ENCODE measurements at places on chromosomes 1 and 21. TPM values are rescaled to one million over a fixed set of nuclear protein-coding genes. Genes with fewer than 3 reads are reported as not detected.

- DNase-seq, result no peak
These were observed 130.9 kb downstream of the SEC16B start for GRCh38 chr1:177838907-177839485.

- no peak for DNase-seq
These were observed 29.2 kb downstream of the FYB2 start for GRCh38 chr1:56790036-56790435.

DNA sequence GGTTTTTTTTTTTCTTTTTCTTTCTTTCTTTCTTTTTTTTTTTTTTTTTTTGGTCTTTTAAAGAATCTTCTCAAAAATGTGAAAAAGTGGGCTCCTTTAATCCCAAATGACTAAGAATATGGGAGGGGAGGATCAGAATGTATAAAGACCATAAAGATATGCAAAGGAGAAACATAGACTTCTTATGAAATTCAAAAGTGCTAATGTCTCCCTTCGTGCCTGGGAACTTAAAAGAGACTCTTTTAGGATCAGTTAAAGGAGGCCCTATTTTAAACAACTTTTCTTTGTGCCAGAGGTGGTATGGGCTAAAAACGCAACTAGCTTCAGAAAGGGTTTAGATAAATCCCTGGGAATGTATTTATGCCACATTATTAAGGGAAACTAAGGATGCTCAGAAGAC is 54.2 kb upstream of the KAZN start:
- DNase-seq, result no peak

DNA sequence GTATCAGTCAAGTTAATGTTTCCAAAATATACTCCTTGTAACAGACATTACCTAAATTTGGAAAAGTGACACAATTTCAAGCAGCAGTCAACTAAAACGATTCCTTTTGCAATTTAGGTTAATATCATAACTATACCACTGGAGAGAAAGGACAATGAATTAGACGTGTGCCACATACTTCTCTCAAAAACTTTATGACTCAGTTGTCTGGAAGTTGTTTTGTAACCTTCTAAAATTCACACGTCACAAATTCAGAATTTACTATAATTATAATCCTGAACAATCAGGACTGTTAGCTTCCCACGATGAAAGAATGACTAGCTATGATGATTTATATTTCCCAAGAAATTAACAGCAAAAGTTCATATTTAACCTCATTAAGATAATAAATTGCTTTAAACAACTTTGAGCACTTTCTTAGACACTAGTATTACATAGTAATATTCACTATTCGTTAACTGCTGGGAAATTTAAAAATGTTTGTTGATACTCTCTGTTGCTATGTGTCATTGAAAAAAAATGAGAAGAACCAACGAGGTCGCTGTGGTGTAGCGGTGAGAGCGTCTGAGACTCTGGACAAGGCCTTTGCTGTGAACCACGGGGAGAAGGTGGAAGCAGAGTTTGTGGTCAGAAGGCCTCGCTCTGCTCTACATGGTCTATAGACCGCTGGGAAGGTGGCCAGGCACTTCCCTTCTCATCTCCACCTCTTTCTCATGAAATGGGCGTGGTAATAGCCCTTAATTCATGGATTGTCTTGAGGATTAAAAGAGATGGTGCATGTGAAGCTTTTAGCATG is 27.9 kb upstream of the BATF3 start:
- DNase-seq, result no peak

- no peak for DNase-seq
These were observed 83.8 kb downstream of the TPR start for GRCh38 chr1:186291271-186291670.

- DNase-seq, result no peak
These were observed 420.9 kb downstream of the PRDM2 start for GRCh38 chr1:14120895-14121294.

DNA sequence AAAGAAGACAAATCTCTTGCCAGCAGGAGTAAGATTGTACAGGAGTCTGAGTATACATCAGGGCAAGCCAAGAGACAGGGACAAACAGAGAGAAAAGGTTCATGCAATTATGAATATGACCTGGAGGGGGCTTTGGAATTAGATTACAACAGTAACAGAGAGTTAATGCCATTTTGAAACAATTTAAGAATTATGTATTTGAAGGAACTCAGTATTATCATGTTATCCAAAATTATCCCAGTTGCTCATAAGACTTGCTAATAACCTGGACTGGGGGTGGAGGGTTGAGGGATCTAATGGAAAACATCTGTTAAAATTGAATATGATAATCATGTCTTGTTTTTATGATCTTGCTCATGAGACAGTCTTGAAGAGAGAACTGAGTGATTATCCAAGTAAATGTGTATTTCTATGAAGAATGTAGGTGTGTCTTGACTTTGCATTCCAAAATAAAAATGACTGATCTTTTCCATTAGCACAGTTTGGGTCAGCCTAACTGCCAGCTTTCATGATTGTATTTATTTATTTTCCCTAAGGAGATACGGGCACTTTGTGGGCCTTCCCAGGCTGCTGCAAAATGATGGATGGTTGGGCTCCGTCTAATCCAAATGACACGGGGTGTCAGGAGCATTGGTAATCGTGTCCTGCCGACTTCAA is 117.7 kb downstream of the ERG start:
- DNase-seq, result no peak

DNA sequence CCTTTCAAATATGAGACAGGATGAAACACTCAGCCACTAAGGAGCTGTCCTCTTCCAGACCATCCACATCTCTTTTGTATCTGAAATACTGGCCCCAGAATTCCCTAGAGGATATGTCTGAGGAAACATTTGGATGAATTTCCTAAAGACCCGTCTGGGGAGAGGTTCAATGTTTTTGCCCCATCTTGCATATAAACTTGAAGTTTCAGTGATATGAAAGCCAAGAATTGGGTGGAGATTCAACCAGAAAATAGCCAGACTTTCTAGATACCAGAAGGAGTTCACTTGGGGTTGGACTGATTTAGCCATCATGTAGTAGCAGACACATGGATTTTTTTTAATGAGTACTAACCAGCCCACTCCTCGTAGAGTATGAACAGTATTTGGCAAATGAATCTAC is 182.0 kb downstream of the PLPP3 start:
- no peak for DNase-seq

DNA sequence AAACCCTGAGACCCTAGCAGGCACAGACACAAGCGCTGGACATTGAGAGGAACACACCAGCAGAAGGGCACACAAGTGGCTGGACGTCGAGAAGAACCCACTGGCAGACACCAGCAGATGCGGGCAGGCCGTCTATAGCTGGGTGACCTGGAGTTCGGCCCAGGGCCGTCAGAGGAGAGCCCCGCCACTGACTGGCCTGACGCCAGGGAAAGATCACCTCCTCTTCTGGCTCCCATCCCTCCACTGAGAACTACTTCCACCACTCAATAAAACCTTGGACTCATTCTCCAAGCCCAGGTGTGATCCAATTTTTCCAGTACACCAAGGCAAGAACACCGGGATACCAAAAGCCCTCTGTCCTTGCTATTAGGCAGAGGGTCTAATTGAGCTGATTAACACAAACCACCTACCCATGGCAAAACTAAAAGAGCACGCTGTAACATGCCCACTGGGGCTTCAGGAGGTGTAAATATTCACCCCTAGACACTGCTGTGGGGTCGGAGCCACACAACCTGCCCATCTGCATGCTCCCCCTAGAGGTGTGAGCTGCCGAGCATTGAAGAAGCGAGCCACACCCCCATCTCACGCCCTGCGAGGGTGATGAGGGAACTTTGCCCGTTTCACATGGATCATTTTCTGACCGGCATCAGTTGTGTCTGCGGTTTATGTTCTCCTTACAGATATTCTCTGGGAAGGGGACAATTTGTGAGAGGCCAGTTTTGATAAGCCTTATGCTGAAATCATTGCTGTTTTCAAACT is 104.8 kb downstream of the HLX start:
- no peak for DNase-seq

GRCh38 chr1:13873032-13873431 is 173.0 kb downstream of the PRDM2 start:
- DNase-seq, result no peak

GRCh38 chr1:118445156-118445555 is 260.1 kb upstream of the SPAG17 start:
- no peak for DNase-seq

DNA sequence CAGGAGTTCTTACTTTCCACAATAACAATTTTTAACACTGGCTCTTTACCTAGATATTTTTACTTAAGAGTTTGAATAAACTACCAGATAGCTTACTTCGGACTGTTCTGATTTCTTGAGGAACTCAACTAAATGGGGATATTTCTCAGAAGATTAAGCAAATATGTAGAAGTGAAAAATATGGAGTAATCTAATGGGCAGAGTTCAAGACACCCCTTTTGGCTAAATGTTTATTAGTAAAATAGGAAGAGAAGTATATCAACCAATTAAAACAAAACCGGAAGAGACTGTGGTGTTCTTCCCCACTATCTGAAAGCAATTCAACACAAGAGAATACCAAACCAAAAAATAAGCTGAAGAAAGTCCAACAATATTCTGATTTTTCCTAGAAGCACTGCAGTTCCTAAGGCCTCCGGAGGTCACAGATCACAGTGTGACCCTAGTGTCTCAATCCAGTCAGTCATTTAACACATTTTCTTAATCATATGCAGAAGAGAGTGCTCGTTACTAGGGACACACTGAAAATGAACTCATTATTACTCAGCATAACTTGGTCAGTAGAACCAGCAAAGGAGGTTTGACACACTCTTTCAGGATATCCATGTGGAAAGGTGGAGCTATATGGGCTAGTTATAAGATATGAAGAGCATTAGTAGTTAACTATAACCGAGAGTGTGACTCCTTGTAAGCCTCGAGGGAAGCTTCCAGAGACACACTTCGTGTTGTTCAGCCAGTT is 5.2 kb downstream of the SIPA1L2 start:
- DNase-seq, result no peak

DNA sequence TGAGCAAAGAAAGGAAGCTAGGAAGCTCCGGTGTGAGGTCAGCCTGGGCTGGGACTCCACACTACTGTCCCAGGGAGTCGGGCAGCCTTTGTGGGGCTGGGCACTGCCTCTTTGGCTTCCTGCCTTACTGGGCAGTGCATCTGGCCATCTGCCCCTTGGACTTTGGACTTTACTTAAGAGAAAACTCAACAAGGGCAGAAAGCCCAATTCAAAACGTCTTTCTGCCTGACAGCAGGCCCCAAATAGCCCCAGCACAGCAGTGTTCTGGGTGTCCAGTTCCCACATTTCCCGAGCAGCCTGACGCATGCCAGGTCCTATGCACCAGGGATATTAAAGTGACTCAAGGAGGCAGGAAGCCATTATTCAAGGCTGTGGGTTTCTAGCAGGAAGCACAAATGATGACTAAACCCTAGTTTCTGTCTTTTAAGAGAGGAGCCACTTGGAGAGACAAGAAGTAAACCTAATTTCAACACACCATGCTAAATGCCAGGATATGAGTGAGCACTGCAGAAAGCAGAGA is 37.9 kb upstream of the EDEM3 start:
- peak; percentile 87 for DNase-seq

DNA sequence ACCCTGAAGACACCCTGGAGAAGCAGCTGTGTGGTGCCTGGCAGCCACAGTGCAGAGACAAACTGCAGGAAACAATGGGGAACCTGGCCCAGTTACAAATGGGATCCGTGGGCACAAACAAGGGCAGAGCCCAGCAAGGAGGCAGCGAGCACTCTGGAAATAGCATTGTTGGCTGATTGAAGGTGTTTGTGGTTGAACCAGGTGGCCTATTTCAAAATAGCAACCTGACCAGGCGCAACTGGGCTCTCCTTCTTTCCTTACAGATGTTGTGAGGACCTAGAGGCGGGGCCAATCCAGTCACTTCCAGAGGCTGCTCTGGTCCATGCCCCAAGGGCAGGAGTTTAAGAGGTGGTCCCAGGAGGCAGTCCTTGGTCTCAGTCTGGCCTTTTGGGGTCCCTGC is 21.7 kb upstream of the ZBTB21 start:
- no peak for DNase-seq

GRCh38 chr1:44842486-44842861 is 579 bp downstream of the PTCH2 start:
- DNase-seq, result no peak

GRCh38 chr21:34736116-34736874 is 67.5 kb downstream of the CLIC6 start:
- DNase-seq, result no peak

- DNase-seq, result peak; percentile 64
These were observed 24.4 kb downstream of the EFCAB7 start for GRCh38 chr1:63547621-63548294.

GRCh38 chr1:205500240-205501233 is 3.9 kb upstream of the CDK18 start:
- DNase-seq, result no peak

GRCh38 chr1:233331676-233332519 is 4.4 kb downstream of the MAP3K21 start:
- no peak for DNase-seq

Gene FAM76A
- 16.5 TPM for total RNA-seq

Gene OR2L2
- not detected for total RNA-seq

Gene CR1L
- total RNA-seq, result not detected

Gene INAVA
- total RNA-seq, result not detected

Gene TMPRSS2
- not detected for total RNA-seq

Gene CFH
- total RNA-seq, result 16.3 TPM

Gene S100A7A
- total RNA-seq, result not detected

Gene SH2D2A
- not detected for total RNA-seq

Gene TMEM81
- total RNA-seq, result 6.1 TPM

Gene WNT3A
- not detected for total RNA-seq

Gene TAGLN2
- total RNA-seq, result 28.8 TPM

Gene RCSD1
- 7.8 TPM for total RNA-seq
